ENCODE measurements at places on chromosomes 7 and 10. TPM values are rescaled to one million over a fixed set of nuclear protein-coding genes. Genes with fewer than 3 reads are reported as not detected.

WEE2 gene
- total RNA-seq, result 0.16 TPM

DNA sequence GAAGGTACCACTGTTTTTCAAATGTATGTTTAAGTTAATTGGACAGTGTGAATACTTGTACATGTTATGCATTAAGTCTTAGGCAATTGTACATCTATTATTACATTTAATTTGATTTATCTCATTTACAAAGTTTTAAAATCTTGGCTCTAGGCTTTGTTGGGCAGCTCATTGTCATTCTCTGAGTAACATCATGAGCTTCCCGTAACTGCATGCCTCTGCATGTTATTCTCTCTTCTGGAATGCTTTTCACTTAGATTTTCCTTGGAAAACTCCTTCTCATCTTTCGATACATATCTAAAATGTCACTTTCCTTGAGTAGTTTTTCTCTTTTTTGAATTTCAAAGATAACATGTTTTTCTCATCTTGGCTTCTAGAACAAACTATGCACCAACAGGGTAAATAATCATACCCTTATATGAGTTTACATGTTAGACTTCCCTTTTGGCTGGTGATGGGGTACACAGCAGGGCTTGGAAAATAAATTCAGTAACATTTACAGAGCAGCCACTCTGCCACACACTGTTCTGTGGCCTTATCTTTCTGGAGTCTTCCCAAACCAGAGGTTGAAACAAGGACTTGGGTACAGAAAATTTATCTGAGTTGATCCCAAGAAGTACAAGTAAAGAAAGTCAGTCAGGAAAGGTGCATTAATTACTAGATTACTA, 42.2 kb upstream of the A1CF start:
- DNase-seq, result no peak

DNA sequence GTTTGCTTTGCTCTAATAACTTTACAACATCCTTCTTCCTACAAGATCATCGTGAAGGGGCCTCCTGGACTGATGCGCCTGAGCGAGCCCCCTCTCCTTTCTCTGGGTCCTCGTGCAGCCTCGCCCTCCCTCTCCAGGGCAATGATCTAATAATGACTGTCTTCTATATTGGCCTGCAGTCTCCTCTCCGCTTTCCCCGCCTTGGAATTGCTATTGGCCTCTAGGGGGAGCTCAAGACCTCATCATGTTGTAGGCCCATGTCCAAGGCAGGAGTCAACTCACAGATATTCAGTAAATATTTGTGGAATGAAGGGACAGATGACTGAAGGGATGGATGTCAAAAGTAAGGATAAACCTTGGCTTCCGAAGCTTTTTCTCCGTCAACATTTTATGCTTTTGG, 1180.3 kb downstream of the TYW1 start:
- peak; percentile 71 for DNase-seq

SLC39A12 gene
- not detected for total RNA-seq

DNA sequence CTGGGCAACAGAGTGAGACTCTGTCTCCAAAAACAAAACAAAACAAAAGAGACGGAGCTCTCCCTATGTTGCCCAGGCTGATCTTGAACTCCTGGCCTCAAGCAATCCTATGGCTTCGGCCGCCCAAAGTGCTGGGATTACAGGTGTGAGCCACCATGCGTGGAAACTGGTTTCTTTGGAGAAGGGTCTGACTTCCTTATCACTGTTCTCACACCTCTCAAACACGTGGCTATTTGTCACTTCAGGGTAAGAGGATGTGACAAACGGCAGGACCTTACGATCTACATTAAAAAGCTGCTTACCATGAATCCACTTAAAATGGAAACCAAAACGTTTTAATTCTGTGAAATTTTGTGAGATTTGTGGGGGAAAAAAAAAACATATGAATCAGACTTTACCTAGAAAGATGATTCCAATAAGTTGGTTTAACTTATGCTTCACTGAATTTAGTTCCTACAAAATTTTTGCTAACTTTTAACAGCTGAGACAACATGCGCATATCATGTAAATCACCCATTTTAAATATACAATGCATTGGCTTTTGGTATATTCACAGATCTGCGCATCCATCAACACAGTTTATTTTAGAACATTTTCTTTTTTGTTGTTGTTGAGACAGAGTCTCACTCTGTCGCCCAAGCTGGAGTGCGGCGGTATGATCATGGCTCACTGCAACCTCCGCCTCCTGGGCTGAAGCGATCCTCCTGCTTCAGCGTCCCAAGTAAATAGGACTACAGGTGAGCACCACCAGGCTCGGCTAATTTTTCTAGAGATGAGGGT, 18.7 kb upstream of the FOXK1 start:
- DNase-seq, result no peak

GRCh38 chr7:107394831-107395230, 75.0 kb upstream of the GPR22 start:
- no peak for DNase-seq
